ENCODE measurements at places on chromosomes 11 and 22. TPM values are rescaled to one million over a fixed set of nuclear protein-coding genes. Genes with fewer than 3 reads are reported as not detected.

CFAP300 gene
- 5.6 TPM for polyA plus RNA-seq

PARVB gene
- 21.0 TPM for polyA plus RNA-seq

SMTNL1 gene
- polyA plus RNA-seq: 0.37 TPM

HBB gene
- 153 TPM for polyA plus RNA-seq

PELI3 gene
- polyA plus RNA-seq: 5.9 TPM

GRCh38 chr11:75263944-75264349, 23.4 kb downstream of the TPBGL start:
- DNase-seq: no peak

- no peak for DNase-seq
Observed at GRCh38 chr11:65743681-65744025, 23.1 kb upstream of the RNASEH2C start.

DNA sequence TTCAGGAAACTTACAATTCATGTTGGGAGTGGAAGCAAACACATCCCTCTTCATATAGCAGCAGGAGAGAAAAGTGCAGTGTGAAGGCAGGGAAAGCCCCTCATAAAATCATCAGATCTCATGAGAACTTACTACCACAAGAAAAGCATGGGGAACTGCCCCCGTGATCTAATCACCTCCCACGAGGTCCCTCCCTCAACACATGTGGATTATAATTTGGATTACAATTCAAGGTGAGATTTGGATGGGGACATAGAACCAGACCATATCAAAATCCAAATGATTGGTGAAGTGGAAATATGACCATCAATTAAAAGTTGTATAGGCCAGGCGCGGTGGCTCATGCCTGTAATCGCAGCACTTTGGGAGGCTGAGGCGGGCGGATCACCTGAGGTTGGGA, 1268.0 kb downstream of the JRKL start:
- no peak for DNase-seq

DNA sequence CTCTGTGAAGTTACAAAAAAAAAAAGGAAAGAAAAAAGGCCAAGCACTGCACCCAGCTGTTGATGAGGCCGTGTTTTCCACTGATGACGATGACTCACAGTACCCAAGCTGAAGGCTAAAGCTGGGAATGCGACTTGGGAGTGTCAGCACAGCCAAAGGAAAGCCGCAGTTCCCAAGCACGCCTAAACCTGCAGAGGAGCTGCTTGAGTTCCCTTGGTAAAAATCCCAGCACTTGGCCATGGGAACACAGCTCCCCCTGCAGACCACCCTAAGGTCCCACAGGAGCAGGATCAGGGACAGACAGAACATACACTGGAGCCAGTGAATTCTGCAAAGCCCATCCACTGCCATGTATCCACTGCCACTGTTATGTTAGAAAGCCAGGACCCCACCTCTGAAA, 39.9 kb downstream of the SERGEF start:
- DNase-seq: peak; percentile 34

DNA sequence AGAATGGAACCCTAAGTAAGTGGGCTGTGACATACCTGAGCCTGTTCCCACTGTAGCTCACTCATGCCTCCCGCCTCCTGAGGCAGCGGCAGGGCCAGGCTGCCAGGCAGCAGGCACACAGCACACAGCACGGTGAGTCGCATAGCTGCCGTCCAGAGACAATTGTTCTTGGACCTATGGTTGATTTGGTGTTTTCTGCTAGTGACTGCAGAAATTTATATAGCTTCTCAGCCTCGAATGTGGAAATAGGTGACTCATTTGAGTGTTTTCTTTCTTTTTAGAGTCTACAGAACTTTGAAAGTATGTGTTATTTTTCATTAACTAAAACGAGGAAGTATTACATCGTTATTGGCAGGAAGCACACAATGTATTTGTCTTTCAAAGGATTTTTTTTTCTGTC, at the start of gene MMP7:
MMP7 (minus strand) TSS at position 190 of the 400 bp plus-strand sequence; CDS start at position 143, 47 bp downstream.
- DNase-seq: no peak

DNA sequence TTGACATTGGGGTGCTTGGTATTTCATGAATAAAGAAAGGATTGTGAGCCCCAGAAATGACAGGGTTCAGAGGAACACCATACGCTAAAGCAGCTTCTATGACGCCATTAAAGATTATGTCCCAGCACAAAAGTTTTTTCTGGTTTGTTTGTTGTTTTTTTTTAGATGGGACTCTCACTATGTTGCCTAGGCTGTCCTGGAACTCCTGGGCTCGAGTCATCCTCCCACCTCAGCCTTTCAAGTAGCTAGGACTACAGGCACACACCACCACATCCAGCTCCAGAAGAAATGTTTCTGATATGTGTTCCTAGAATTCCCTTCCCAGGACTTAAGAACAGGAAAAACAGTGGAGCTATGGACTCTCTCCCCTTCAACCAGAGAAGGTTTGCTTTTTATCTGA, 2.6 kb upstream of the RHOG start:
- DNase-seq: no peak

- no peak for DNase-seq
Observed at GRCh38 chr11:111069066-111069465, 176.5 kb upstream of the POU2AF2 start.

Measured in renal pelvis (tissue), 12 donors.